Cardiac ventricle fibroblast (primary cell): ENCODE measurements at places on chromosomes 7 and 10. TPM values are rescaled to one million over a fixed set of nuclear protein-coding genes. Genes with fewer than 3 reads are reported as not detected.

FZD1 gene
- 18.7 and 21.9 TPM in 2 replicates for total RNA-seq

RNF32 gene
- 1.5 and 1.7 TPM in 2 replicates for total RNA-seq

TMEM168 gene
- 14.3 and 20.7 TPM in 2 replicates for total RNA-seq

ADIRF gene
- 13.2 and 14.4 TPM in 2 replicates for total RNA-seq

CHCHD1 gene
- 25.3 and 28.7 TPM in 2 replicates for total RNA-seq

EPHA1 gene
- total RNA-seq, result not detected in 2 replicates

MACC1 gene
- not detected in 2 replicates for total RNA-seq

BLNK gene
- not detected in 2 replicates for total RNA-seq

CLCN1 gene
- total RNA-seq, result not detected in 2 replicates

OR6V1 gene
- not detected in 2 replicates for total RNA-seq

DENND2A gene
- 3.2 and 3.7 TPM in 2 replicates for total RNA-seq

SEMA3E gene
- total RNA-seq, result 0.15 and 0.25 TPM in 2 replicates

GIMAP2 gene
- total RNA-seq, result 1.9 and 2.9 TPM in 2 replicates
